H4 (cell line): ENCODE measurements at places on chromosomes 7 and 10. TPM values are rescaled to one million over a fixed set of nuclear protein-coding genes. Genes with fewer than 3 reads are reported as not detected.
A peak's percentile ranks its signal among the peaks of the same experiment; 100 is the strongest.

The PWWP2B gene
- 2.2 and 6.2 TPM in 2 replicates for total RNA-seq

The PLAU gene
- total RNA-seq, result 149 and 153 TPM in 2 replicates

The HABP2 gene
- total RNA-seq, result not detected in 2 replicates

DNA sequence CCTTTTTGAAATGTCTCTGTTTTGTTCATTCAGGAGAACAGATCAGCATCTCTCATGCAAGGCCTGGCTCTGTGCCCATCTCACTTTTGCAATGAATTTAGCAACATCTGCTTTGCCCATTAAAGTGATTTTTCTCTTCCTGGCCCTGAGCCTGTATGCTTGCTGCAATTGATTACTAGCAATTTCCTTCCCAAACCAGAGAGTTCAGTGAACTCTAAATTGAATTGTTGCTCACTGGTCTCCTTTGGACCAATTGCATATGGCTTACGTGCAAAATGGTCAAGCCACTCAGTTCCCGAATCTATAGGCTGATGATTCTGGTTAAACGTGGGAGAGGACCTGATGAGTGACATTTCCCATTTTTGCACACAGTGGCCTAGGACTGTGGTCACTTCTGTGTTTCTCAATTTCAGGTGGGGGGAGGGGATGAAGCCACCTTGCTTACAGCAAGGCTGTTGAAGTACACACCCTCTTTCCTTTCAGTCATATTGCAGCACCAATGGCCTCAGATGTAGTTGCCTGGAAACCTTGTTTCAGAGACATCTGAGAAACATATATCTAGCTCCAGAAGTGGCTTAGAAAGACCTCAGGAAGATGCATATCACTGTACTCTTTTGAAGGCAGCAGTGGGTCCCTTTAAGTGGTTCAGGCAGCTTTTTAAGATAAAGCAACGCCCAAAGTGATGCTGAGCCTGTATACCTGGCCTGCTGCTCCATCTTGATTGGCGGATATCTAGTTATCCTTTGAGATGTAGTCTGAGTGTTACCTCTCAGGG is 201.4 kb downstream of the PTEN start:
- DNase-seq, result no peak

DNA sequence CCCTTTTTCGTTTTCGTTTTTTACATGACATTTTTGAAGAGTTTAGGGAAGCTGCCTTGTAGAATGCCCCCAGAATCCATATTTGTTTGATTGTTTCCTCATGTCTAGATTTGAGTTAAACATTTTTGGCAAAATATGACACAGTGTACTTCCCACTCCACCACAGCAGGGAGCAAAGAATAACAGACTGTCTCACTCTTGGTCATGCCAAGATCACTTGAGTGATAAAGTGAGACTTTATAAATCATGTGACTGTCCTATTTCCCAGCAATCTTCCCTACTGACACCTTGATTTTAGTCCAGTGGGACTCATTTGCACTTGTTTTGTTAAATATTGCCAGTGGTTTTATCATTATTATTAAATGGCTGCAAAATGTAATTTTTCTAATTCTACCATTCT is 44.4 kb upstream of the USP6NL start:
- no peak for DNase-seq

GRCh38 chr10:119133949-119134348 is 30.0 kb downstream of the DENND10 start:
- DNase-seq, result no peak

- DNase-seq, result no peak
Measured at GRCh38 chr10:1255118-1255517, 198.9 kb downstream of the WDR37 start.

GRCh38 chr7:74606101-74606908 is 51.2 kb upstream of the GTF2I start:
- peak; percentile 60 for DNase-seq

DNA sequence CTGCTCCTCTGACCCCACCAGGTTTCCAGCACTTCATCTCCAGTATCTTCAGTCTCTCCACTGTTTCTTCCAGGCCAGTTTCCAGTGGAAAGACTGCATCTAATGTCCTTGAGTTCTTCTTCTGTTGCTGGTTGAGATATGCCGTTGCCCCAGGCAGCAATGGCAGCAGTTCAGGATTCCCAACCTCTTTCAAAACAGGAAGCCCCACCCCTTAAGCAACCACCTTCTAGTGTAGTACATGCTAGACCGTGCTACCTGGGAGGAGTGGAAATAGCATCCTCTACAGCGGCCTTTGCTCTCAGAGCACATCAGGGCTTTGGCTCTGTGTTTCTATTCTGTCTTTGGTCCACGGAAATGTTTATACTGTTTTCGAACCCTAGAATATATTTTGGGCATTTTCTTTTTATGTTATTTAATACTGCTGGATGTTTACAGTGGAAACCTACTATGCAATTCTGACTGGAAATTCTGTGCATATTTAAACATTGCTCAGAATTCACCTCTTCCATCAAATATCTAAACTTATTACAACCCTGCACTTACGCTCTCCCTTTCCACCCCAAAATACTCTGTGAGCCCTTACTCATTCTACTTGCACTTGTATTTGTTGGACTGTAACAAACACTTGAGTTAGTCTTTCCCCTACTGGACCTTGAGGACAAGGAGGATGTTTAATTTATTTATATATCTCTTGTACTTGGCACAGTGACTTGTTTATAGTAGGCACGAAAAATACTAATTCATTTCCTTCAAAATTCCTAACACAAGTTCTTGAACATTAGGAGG is 8.5 kb upstream of the BPGM start:
- no peak for DNase-seq

DNA sequence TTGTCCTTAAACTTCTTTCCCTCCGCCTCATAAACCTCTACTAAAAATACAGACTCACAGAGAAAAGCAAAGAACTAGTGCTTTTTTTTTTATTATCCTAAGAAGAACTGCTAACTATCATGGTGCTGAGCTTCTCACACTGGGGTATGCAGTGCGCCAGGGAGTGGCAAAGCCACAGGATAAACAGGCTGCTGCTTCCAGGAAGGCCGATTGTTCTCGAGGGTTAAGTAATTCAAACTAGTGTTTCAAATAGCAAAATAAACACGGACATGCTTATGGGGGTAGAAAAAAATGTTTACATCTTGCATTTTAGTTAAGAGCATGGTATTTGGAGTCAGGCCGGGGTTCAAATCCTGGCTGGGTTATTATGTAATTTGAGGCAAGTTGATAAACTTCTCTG is 157.0 kb downstream of the TAX1BP1 start:
- DNase-seq, result peak; percentile 96
